NT2/D1 (cell line): ENCODE measurements at places on chromosomes 12 and 14.

- DNase-seq, result no peak
Observed at GRCh38 chr12:116843085-116843484, 38.2 kb downstream of the HRK start.

GRCh38 chr12:1926251-1926657, 7.8 kb upstream of the CACNA2D4 start:
- no peak for DNase-seq

DNA sequence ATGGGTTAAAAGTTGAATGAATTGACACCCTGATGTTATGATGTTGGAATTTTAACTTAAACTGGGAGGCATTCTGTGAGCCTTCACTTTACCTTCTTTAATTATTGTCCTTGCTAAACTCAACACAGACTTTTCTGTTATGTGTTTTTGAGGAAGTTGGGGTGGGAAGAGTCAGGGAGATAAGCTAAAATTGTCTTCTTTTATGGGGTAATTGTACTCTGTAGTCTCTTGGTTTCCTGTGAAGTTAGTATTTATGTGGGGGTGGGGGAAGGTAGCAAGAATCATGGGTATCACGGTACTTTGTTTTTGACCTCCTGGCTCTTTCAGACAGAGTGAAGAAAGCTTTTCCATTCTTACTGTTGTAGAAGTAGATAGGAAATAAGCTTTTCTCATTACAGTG, 32.9 kb downstream of the RAB21 start:
- no peak for DNase-seq

- DNase-seq, result peak; percentile 81
Observed at GRCh38 chr12:81450920-81451739, 308.0 kb downstream of the PPFIA2 start.

- no peak for DNase-seq
Observed at GRCh38 chr12:52600941-52601481, at the start of gene KRT72. Gene KRT72, minus strand, starts transcription at chr12:52601463. Its CDS starts 11 bp downstream, at chr12:52601452.

GRCh38 chr12:49515266-49515665, 23.6 kb upstream of the KCNH3 start:
- DNase-seq, result no peak

- DNase-seq, result no peak
Observed at GRCh38 chr12:95642583-95642982, 91.3 kb upstream of the USP44 start.

DNA sequence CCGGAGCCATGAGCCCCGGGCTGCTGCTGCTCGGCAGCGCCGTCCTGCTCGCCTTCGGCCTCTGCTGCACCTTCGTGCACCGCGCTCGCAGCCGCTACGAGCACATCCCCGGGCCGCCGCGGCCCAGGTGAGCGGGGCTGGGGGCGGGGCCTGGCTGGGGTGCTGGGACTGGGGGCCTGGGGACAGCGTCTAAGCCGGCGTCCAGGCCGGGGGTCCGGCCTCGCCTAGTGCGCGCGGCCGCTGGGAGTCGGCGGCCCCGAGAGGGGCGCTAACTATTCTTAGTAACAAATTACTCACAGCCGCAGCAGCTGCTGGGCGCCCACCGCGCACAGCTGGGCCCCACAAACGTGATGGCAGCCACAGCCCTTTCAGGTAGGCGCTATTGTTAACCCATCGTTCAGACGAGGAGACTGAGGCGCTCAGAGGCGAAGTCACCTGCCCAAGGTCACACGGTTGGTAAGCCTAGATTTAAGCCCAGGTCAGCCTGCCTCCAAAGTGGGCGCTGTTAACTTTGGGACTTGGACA, 374 bp downstream of the CYP46A1 start:
- DNase-seq, result no peak

- peak; percentile 16 for DNase-seq
Observed at GRCh38 chr14:26394150-26394810, 203.6 kb downstream of the NOVA1 start.

- no peak for DNase-seq
Observed at GRCh38 chr12:111791507-111791906, 24.8 kb downstream of the ALDH2 start.

GRCh38 chr12:12734054-12734453, 16.9 kb downstream of the CDKN1B start:
- DNase-seq, result no peak

DNA sequence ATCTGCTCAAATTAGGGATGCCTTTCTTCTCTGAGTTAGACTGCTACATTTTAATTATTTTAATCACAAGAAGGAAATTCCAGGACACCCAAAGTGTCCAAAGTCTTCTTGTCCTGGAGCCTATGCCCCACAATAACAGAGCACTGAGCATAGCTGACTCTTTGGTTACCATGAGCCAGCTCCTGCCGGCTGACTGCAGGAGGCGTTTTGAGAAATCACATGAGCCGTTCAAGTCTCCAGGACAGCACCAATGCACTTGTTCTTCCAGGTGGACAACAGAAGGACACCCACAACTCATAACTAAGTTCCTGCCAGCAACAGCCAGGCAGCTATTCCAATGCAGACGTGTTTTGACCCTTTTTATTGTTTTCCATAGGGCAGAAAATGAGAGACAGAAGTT, 46.0 kb upstream of the SRSF5 start:
- DNase-seq, result no peak

- DNase-seq, result no peak
Observed at GRCh38 chr14:43175896-43176295, 1331.2 kb downstream of the FSCB start.

DNA sequence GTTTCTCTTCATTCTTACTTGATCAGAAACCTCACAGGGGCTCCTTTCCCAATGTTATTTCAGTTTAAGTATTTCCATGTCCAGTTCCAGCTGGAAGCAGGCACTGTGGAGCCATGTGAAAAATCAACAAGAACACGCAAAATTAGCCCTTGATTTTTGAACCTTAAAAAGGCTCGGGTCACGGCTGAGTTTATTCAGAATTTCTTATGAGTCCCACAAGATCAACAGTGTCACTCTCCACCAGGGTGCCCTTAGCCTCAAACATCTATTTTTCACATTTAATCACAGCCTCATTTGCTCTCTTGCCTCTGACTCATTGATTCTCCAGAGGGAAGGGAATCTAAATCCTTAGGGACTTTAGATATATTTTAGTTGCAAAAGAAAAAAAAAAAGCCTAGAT, 157.7 kb upstream of the AVPR1A start:
- DNase-seq, result no peak

DNA sequence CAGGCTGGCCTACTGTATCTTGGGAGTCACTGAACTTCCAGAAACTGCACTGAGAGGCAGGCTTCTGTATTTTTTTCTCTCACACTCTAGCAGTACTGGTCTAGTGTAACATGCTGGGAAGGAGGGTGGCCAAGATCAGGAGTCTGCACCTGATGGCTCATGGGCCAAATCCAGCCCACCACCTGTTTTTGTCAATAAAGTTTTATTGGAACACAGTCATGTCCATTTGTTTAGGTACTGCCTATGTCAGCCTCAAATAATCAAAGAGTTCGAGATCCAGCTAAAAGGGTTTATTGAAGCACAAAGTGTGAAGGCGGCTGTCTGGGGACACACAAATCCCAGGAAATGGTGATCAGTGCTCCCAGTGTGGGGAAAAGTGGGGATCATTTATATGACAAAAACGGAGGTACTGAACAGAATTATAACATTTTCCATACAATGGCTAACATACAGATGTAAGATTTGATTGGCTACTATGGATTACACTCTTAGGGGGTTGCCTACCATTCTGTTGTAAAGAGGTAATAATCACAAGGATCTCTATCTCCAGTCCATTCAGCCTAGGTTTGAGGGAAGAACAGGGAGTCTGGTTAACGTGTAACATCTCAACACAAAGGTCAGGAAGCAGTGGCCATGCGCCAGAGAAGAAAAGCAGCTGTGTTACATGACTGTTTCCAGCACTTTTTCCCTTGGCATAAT, 12.9 kb downstream of the USP30 start:
- DNase-seq, result no peak

- DNase-seq, result no peak
Observed at GRCh38 chr12:52342781-52343490, 21.7 kb upstream of the KRT83 start.

DNA sequence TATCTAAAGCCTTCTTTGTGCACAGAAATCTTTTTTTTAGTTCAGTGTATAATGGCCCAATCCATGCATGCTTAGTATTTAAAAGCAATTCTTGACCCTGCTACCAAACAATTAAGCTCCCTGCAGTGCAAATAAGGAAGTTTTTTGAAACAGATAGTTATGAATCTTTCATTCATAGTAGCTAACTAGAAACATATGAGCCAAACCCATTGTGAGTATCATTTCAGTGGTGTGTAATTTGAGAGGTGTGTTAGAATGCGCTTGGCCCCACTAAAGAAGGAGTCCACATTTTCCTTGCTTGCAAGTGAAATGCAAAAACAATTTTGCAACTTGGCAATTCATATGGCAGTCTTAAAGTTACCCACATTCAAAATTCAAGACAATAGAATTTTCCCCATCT, 14.4 kb downstream of the EPS8 start:
- no peak for DNase-seq

GRCh38 chr12:79822475-79822874, 112.4 kb downstream of the PPP1R12A start:
- DNase-seq, result no peak

DNA sequence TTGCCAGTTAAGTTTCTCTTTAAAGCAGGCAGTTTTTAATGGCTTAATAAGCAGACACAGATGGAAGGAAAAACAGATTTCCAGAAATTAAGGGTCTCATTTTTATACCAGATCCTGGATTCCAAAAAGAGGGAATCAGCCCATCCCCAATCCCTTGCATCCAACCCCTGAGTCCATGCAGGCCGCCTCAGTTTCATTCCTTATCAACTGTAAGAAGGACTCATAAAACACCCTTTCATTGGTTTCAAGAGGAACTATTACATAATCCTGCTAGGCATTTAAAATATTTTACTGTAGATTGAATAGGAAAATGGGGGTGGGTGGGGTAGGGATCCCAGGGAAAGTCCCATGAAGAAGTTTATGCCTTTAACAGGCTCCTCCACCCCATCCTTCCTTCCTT, 9.4 kb downstream of the CCDC184 start:
- no peak for DNase-seq

- DNase-seq, result no peak
Observed at GRCh38 chr12:30792648-30793499, 38.1 kb upstream of the CAPRIN2 start.

DNA sequence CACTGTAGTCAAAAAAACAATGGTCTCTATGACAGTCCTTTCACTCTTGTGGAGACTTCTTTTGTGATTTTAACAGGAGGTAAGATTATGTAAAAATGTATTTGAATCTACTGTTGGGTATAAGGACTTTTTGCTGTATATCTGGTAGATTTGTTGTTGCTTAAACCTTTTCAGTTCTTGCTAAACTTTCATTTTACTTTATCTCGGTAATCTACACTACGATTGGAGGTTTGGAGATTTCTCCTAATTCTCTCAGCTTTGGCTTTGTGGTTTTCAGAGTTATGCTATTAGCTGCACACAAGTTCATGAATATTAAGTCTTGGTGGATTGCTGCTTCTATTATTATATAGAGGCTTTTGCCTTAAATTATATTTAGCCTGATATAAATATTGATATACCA, 116.6 kb upstream of the HIF1A start:
- DNase-seq, result no peak

DNA sequence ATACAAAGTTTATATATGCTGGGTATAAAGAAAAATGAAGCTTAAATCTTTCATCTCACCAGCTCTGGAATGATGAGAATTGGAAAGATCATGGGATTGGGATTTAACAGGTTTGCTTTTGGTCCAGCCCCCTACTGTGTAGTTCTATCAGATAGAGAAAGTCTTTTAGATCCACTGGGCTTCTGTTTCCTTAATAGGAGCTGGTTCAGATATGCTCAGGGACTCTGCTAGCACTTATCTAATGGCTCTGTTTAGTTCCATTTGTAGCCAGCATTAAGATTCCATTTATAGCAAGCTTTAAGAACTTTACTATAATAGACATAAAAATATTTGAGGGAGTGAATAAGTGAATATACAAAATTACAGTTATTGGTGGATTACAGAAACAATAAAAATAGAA, 42.6 kb downstream of the UTP20 start:
- DNase-seq, result no peak

GRCh38 chr12:47725091-47725772, at the start of gene ENDOU:
Gene ENDOU, minus strand, starts transcription at chr12:47725490. Its CDS starts 77 bp downstream, at chr12:47725413.
- no peak for DNase-seq

DNA sequence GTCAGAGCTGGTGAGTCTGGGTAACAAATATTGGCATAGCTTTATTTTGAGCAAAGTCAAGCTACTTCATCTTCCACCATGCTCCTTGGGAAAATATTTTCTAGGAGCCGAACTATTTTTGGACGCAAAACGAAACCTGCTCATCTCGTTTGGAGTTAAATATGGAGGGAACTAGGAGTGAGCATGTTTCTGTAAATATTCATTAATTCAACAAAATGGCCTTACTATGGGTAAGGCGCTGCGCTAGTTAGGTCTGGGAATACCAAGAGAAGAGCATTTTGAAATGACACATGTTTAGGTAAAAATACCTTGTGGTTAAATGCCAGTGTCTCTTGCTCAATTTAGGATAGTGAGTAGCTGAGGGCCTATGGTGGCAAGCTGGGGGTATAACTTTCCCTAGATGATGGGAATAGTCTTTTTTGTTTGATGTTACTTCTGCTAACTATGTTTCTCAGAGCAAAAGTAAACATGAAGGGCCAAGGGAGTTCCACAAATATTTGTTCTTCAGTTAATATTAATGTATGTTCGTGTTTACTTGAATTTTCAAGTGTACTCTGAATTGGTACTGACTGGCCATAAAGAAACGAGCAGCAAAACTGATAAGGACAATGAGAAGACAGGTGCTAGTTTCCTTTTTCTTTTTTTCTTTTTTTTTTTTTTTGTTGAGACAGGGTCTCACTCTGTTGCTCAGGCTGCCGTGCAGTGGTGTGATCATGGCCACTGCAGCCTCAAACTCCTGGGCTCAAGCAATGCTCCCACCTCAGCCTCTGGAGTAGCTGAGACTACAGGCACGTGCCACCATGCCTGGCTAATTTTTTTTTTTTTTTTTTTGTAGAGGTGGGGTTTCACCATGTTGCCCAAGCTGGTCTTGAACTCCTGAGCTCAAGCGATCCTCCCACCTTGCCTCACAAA, 77.7 kb downstream of the MAP1LC3B2 start:
- DNase-seq, result no peak

DNA sequence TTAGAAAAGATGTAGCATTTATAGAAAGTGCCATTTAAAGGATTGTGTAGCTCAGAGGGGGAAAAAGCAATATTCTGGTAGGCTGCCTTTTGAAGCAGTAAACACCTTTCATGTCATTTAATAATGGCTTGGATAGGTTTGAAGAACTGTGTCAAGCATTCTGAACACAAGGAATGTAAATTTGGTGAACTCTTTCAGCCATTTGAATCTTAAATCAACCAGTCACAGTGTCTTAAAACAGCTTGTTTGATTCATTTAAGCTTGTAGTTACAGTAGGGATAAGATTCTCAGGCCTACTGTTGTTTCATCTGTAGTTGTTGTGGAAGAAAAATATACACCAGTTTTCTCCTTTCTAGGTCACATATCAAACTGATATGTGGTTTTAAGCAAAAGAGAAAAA, 299.4 kb upstream of the NOVA1 start:
- no peak for DNase-seq

GRCh38 chr12:76711241-76711640, 52.7 kb upstream of the ZDHHC17 start:
- no peak for DNase-seq

GRCh38 chr14:102248121-102248520, 56.8 kb downstream of the MOK start:
- peak; percentile 54 for DNase-seq
